ENCODE measurements at places on chromosomes 7 and 10.
A peak's percentile ranks its signal among the peaks of the same experiment; 100 is the strongest.

- DNase-seq, result peak; percentile 26
Observed at GRCh38 chr7:120169996-120170783, 102.8 kb upstream of the KCND2 start.

DNA sequence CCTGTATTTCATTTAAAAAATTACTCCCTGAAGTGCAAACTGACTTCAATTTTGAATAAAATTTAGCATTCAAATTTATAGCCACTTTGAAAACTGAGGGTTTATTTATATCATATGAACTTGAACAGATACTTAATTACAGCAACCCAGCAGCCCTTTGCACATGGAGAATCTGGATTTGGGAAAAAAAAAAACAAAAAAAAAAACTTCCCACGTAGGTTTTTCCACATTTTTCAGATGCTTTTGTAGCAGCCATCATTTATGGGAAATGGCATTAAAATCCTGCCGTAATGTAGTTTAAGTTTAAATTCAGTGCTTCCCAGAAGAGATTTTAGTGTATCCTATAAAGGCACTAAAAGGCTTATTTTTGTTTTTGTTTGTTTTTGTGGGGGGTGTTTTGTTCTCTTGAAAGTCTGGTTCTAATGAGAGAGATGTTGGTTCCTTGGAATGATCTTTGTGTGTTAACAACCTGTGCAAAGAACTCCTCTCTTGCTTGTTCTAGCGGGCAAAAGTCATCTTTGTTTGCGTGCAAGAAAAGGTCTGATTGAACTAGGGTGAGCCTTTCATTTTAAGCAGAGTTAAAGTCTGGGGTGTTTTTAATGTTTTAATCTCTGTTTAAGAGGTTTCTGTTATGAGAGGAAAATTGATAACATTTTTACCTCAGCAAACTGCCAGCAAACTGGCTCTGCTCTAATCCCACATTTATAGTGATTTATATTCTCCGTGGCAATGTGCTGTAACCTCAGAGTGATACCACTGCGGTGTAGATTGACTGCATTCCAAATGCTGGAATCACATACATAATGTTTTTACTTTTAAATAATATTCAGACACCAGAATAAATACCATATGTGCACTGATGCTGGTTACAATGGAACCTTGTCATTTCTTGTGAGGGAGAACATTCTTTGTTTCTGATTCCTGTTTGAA, 105.5 kb downstream of the WNT2 start:
- DNase-seq, result peak; percentile 96

DNA sequence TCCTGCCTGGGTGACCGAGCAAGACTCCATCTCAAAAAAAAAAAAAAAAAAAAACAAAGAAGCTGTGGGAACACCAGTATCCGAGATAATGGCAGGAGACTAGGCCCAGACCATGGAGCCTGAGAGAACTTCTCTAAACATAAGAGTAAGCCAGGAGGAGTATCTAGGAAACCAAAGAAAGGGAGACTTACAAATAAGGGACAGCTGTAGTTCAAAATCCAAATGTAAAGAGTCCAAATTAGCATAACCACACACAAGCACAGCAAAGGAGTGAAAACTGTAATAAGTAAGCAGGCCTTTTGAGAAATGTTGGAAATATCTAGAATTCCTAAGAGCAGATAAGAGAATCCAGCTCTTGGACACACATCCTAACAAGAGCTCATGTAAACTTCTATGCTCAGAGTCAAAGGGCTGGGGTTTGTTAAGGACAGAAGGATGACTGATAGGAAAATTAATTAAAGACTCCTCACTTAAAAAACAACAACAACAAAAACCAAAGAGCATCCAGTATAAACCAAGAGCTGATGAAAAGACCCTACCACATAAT, 15.8 kb downstream of the ZNF25 start:
- no peak for DNase-seq

DNA sequence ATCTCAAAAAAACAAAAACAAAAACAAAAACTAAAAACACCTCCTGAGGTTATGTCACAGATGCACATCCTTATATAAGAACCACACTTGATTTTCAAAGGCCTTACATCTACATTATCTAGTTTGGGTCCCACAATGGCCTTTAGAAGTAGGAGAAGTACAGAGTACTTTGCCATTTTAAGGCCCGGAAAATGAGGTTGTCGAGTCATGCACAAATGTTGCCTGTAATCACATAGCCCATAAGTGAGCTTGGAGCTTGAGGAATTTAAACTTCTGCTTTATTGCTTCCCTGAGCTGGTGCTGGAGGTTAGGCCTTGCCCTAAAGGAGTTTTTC, 9.7 kb upstream of the MKRN1 start:
- no peak for DNase-seq

DNA sequence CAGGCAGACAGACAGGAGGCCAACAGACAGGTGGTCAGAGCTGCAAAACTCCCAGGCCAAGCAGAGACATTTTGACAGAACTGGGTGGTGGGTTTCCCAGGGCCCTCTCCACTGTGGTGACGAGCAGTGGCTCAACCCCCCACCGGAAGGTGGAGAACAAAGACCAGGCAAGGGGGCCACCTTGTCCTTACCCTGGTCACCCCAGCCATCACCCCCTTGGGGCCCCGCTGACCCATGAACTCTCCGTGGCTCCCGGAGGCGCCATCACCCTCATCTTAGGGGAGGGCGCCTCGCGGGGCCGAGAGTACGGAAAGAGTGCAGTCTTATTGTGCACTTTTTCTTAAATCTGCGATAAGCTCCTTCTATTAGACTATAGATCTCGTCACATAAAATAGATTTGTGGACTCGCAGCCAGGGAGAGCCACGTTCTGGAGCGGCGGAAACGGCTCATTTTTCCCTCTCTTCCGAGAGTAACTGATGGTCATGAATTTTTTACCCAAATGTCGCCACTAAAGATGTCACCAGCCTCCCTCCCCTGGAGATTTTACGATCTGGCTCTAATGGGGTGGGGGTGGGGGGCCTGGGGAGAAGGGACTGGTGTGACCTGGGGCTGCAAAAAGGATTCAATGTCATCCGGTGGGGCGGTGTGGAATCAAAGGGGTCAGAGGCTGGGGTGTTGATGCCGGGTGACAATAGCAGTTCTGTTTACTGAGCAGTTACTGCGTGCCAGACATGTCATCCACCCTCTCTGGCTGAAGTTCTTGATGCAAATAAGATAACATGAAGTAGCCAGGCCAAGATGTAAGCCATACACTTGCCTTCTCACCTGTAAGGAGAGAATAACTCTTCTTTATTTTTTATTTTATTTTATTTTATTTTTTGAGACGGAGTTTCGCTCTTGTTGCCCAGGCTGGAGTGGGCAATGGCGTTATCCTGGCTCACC, 71.1 kb upstream of the MYL10 start:
- DNase-seq, result no peak

All from fibroblast of skin of left quadriceps (primary cell).